Glomerular endothelial cell (primary cell): ENCODE measurements at places on chromosomes 4 and X.

DNA sequence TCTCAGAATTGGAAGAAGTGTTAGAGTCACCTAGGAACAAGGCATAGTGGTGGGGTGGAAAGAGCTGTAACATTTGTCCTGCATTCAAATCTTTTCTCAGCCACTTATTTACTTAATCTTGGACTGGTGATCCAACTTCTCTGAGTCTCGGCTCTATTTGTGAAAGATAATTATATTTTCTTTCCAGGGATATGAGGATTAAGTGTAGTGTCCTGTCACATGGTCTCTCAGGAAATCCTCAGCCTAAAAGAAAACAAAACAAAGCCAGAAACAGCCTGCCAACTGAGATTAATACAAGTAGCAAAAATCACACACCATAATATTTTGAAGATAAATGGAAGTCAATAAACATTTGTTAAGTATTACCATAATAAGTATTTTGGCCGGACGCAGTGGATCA is 33.3 kb upstream of the ETNPPL start:
- DNase-seq: no peak

DNA sequence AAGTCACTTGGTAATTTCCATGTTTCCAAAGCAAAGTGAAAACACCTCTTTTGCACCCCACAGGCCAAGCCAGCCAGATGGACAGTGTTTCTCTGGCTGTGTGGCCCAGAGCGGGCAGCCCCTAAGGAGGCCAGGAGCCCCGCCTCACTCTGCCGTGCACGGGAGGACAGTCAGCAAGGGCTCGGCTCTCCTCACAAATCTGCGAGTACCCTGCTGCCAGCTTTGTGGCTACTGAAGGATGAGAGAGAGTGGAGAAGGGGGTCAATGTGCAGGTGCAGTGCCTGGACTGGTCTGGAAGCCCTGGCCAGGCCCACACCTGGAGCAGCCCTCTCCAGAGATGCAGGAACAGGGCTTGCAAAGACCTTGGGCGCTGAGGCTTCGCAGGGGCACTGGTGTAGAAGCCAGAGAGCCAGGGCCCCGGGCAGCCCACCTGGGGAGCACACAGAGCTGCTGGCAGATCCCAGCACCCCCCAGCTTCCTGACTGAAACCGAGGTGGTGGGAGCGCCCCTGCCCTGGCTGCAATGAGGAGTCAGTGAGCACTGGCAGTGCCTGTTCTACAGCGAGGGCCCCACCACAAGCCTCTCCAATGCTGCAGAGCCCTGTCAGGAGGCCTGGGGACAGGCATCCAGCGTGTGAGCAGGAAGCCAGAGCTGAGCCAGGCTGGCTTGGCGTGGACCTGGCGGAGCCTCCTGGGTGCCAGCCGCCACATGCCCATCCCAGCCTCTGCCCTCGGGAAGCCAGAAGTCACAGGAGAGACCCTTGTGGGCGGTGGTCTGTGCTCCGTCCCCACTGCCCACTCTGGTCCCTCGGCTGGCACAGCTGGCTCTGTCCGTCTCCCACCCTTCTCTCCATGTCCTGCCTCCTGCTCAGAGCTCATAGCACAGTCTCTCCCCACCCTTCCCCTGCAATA is 3.9 kb downstream of the SPON2 start:
- DNase-seq: no peak

DNA sequence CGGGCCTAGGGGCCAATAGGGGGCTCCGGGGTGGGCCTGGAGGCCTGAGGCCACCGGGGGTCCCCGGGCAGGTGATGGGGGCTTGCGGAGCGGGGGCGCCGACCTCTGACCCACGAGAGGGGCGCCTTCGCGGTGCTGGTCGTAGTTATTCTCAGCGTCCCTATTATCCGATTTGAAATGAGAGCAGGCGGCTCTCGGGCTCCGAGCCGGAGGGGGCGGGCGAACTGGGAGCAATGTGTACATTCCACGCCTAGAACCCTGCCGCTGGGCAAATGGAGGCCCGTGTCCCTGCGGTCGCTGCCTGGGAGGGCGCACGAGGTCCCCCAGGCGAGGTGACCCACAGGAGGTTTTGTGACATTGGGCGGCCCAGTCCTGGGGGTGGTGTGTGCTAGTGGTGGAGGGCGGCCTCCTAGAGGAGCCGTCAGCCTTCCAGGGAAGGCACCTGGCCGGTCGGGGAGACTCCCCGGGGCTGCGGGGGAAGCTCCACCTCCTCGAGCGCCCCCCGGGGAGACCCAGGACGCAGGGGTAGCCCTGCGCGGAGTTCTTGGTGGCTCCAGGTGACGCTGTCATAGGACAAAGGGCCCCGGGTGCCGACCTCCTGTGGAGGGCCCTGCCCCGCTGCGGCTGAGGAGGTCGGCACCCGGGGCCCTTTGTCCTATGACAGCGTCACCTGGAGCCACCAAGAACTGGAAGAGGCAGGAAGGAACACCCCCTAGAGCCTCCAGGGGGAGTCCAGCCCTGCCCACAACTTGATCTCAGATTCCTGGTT is 102.6 kb upstream of the PRKX start:
- no peak for DNase-seq

DNA sequence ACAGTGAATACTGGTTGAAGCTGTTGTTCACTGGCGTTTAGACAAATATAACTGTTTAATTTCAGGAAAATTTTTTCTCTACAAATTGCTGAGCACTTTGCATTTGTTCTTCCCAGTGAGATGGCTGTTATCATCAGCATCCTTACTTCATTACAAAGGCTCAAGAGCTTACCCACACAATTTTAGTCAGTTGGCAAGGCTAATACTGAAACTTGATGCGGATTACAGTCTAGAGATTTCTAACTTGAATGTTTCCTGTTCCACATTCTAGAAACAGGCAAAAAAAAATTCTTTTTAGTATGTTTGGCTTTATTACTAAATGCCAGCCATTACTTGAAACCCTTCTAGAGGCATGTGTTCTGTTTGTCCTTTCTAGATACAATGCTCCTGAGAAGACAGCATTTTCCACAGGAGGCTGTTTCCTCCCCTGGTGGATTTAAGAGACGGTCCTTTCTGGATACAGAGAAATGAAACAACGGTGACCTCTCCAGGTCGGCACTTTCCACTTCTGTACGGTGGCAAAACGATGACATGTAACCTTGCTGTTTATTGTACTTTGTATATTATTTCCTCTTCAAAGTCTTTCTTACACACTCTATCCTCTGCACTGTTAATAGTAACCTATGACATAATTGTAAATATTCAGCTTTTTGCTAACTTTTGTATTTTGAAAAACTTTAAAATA is 80.9 kb downstream of the RFC1 start:
- DNase-seq: no peak

DNA sequence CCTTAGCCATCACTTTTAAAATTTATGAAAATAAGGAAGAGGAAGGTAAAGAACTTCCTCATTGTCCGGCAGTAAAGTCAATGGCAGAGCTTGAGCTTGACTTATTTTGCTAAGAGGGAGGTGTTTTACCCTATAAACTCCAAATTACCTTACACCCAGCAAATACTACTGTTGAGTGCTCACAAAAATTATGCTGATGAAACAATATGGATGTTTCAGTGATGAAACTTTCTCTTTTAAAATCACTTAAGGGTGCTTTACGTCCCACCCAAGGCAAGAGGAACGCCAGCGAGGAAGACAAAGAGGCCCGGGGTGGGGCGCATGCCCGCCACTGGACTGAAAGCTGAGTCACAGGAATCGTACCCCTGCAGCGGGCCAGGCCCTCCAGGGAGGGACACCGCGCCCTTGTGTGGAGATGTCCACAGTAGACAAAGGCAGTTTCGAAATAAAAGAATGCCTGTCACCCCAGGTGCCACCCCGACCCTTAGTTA is 560 bp upstream of the TMSB4X start:
- no peak for DNase-seq

GRCh38 chrX:41198410-41198809 is 113.2 kb downstream of the USP9X start:
- DNase-seq: no peak

- DNase-seq: no peak
These were observed at the start of gene KLHL4 for GRCh38 chrX:87517571-87518141. KLHL4 (plus strand) TSS chrX:87517802; CDS start chrX:87517894, 92 bp downstream.

DNA sequence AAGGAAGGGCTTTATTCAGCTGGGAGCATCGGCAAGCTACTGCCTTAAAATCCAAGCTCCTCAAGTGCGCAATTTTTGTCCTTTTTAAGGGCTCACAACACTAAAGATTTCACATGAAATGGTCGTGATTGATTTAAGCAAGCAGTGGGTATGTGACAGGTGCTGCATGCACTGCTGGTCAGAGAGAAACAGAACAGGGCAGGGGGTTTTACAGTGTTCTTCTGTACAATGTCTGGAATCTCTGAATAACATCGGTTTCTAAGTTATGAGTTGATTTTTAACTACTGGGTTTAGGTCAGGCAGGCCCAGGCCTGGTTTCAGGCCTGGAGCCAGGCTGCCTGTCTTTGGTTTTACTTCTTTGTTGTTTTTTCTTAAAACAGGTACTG is 6.0 kb downstream of the UGT2B17 start:
- DNase-seq: no peak

DNA sequence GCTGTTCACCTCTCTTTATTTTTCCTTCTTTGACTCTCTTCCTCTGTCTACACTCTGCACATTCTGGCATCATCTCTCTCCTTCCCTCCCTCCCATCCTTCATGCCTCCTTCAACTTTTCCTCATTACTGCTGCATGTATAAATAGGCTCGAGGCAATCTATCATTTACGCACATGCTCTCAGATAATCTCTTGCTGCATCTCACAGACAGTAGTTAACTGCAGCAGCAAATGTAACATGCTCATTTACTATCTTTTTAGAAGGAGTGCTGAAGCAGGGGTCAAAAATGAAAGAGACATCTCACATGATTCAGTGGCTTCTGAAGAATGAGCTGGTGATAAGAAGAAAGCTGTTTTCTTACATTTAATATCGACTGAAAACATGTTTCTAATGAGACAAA is 127.7 kb downstream of the RASL11B start:
- no peak for DNase-seq

DNA sequence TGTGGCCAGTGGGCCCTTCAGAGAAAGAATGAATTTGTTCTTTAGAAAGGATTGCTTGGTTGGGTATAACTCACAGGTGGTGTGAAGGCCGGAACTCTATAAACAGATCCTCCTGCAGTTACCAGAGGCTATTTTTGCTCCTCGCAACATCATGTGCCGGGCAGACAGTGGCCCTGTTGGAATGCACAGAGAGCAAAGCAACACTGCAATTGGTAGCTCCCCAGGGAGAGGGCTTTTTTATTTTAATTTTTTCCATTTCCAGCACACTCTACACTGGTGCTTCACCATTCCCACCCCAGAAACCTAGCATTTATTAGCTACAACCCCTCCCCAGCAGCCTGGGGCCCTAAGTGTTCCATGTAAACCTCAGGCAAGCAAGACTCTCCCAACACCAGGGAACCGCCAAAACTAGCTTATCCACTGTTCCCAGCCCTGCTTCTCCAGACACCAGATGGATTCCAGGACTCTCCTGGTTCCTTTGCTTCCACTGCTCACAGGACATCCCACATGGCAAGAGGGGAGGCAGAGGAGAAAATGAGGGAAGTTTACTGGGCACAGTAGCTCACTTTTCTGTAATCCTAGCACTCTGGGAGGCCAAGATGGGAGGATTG is 75.1 kb upstream of the TMEM164 start:
- DNase-seq: no peak

DNA sequence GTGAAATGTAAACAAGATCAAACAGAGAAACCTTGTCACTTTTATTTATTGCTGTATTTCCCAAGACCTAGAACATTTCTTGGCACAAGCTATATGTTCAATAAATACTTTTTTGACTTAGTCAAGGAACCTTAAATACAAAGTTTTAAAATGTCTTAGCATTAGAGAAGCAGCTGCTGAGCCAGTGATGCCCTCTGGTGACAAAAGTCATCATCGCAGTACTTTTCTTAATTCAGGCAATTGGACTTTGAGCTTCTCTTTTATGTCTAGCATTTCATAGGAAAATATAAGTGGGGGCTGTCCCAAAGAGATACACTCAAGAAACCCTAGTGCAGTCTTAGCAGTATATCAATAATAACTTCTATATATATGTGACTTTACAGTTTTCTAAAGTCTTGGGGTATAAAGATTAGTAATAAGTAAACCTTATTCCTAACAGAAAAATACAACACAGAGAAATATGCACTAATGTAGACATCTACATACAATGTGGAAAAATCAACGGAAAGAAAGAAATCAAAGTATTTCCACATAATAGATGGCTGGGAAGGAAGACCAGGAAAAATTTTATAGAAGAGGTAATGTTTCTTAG is 118.4 kb downstream of the DTHD1 start:
- no peak for DNase-seq

- no peak for DNase-seq
These were observed 13.7 kb downstream of the DGKK start for GRCh38 chrX:50456712-50457484.

- DNase-seq: no peak
These were observed 105.9 kb downstream of the THOC2 start for GRCh38 chrX:123626962-123627361.

- DNase-seq: no peak
These were observed 55.7 kb downstream of the BTC start for GRCh38 chr4:74738464-74739143.

- DNase-seq: no peak
These were observed 57.9 kb downstream of the C4orf50 start for GRCh38 chr4:5960252-5960880.

GRCh38 chr4:29560452-29560851 is 1159.7 kb upstream of the PCDH7 start:
- DNase-seq: no peak

DNA sequence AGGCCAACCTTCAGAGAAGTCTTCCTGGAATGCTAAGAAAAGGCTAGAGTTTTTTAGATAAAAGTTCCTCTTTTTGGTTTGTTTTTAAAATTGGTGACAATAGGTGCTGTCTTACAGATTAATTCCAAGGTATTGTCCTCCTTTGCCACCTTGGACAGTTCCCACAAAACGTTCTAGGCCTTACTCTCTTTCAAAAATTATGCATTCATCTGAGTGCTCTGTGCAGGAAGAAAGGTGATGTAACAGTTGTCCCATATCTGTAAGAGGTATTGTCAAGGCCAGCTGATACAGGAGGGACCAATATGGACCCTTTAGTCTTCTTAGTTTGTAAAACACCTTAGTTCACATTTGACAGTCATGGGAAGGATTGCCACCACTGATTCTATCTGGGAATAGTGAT is 15.9 kb upstream of the CXCL5 start:
- DNase-seq: no peak

- no peak for DNase-seq
These were observed 98.8 kb downstream of the TTC29 start for GRCh38 chr4:146846882-146847281.

DNA sequence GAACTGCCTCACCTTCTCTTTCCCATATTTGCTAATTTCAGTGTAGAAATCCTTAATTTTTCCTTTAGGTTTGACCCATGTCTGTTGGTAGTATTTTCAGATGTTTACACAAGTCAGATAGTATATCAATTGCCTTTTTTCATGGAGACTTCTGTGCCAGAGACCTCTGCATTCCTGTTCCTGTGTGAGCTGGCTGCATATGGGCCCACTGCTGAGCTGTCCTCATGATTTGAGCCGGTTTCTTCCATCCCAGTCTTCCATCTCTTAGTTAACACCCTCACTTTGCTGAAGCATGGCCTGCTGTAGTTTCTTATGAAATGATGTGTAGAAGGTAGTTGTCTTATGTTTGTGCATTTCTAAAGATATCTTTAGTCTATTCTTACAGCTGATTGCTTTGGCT is 40.0 kb downstream of the CDS1 start:
- no peak for DNase-seq
